IMR-90 (cell line): ENCODE measurements at places on chromosomes 1 and 21.

DNA sequence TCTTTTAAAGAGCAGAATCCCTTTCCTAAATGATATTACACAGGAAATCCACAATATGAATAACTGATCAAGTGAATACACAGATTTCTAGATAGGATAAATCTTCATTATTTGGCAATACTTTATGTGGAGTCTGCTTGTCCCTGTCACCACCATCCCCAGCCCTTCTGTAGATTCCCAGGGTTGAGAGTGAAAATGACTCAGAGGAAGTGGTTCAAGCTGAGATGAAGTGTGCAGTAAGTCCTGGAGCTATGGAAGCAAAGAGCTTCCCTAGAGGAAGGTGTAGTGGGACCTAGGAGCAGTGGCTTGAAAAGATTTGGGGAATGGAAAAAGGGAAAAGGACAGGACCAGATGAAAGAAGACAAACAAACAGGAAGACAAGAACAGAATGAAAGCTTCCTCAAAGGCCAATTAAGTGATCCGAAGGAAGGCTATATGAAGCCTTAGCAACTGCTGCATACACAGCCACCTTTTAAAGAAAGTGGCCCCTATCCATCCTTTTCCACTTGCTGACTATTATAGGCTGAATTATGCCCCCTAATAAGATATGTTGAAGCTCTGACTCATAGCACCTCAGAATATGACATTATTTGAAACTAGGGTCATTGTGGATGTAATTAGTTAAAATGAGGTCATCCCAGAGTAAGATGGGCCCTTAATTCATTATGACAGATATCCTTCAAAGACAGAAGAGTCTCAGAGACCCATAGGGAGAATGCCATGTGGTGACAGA, 96.5 kb upstream of the CAMK1G start:
- DNase-seq = peak; percentile 10

- DNase-seq = no peak
Observed at GRCh38 chr1:197910120-197910991, 6.8 kb upstream of the LHX9 start.

- no peak for DNase-seq
Observed at GRCh38 chr1:208433086-208433485, 188.9 kb upstream of the PLXNA2 start.

- no peak for DNase-seq
Observed at GRCh38 chr21:32878661-32879060, 107.1 kb upstream of the PAXBP1 start.

- DNase-seq = no peak
Observed at GRCh38 chr1:198042168-198042567, 114.6 kb upstream of the NEK7 start.

GRCh38 chr1:116092752-116093489, 18.3 kb upstream of the MAB21L3 start:
- DNase-seq = no peak

- no peak for DNase-seq
Observed at GRCh38 chr1:18118078-18118477, 10.5 kb downstream of the IGSF21 start.

DNA sequence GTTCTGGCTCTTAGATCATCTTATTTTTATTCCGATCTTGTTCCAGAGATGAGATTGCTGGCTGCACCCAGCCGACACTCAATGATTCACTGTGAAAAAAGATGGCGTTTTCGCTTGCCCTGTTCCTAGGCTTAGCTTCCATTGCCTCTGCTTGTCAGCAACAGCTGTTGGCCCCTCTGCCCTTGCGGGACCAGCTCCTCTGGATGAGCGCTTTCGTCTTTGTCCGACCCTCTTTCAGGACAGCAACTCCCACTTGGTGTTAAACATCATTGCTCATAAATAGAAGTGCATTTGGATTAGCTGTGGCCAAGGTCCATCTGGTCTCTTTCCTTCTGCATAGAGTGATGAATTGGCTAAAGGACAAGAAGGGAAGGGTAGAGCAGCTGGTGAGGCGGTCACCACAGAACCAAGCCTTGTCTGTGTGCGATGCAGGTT, 43.5 kb upstream of the SCCPDH start:
- DNase-seq = peak; percentile 5

GRCh38 chr1:110240476-110241210, 30.5 kb downstream of the KCNC4 start:
- DNase-seq = no peak

- no peak for DNase-seq
Observed at GRCh38 chr1:94350350-94350924, 67.8 kb upstream of the ABCD3 start.

- peak; percentile 82 for DNase-seq
Observed at GRCh38 chr1:40736085-40736531, 44.6 kb downstream of the NFYC start.

GRCh38 chr1:180912801-180913565, at the start of gene KIAA1614:
Gene KIAA1614 (plus strand): TSS chr1:180912897. CDS start chr1:180913244, 347 bp downstream.
- peak; percentile 39 for DNase-seq

GRCh38 chr21:44092211-44092610, 15.0 kb upstream of the PWP2 start:
- no peak for DNase-seq

DNA sequence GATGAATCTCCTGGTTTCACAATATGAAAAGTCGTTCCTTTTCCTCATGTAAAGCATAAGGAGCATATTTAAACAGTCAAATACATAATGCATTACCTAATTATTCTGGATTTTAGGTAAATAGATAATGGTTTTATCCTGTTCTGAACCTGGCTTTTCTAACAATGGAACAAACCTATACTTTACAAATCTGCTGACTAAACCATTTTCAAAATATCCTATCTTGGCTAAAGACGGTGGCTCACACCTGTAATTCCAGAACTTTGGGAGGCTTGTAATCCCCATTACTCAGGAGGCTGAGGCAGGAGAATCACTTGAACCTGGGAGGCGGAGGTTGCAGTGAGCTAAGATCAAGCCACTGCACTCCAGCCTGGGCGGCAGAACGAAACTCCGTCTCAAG, 2.9 kb downstream of the SMIM12 start:
- no peak for DNase-seq

- DNase-seq = peak; percentile 38
Observed at GRCh38 chr1:222792744-222793143, 22.1 kb upstream of the DISP1 start.

DNA sequence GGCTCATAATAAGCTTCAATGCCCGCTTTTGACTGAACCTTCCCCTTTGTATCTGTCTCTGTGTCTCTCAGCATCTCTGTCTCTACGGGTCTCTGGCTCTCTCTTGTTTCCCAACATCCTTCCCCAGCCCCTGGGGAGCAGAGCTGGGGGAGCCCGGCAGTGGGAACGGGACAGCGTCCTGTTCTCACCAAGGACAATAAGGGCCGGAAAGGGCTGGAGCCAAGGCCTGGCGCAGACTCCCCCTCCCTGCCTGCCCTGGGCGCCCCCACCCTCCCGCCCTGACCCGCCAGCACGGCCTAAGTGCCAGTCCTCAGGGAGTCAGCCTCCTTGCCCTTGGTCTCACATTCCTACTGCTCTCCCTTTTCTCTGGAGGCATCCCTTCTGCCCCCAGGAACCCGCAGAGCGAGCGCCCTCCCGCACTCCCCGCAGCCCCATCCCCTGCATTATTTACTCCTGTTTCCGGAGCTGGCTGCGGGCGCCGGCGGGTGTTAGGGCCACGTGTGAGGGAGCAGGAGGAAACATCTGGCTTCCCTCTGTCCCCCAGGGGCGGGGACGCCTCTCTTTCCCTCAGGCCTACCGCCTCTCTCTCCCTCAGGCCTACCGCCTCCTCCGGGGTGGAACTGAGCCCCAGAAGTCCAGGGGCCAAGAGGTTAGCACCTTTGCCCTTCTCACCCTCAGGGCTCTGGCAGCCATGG, 6.5 kb downstream of the KRTCAP2 start:
- no peak for DNase-seq

GRCh38 chr1:248807067-248807737, 18.5 kb downstream of the SH3BP5L start:
- DNase-seq = peak; percentile 39

GRCh38 chr21:38960251-38960650, 154.5 kb downstream of the ETS2 start:
- no peak for DNase-seq

DNA sequence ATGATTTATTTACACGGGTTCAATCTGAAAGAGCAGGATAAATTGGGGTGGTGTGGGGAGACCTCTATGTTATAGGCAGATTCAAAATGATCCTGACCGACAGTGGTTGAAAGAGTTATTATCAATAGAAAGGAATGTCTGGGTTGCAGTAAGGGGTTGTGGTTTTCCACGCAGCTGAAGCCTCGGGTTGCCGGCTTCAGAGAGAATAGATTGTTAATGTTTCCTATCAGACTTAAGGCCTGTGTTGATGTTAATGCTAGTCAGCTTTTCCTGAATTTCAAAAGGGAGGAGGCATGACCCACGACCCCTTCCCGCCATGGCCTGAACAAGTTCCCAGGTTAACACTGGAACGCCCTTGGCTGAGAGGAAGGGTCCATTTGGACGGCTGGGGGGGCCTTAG, 2.2 kb upstream of the UBE2J2 start:
- DNase-seq = peak; percentile 59

- DNase-seq = no peak
Observed at GRCh38 chr1:114092186-114093062, 61.2 kb downstream of the SYT6 start.

GRCh38 chr1:22318279-22318981, 133.2 kb upstream of the ZBTB40 start:
- no peak for DNase-seq

DNA sequence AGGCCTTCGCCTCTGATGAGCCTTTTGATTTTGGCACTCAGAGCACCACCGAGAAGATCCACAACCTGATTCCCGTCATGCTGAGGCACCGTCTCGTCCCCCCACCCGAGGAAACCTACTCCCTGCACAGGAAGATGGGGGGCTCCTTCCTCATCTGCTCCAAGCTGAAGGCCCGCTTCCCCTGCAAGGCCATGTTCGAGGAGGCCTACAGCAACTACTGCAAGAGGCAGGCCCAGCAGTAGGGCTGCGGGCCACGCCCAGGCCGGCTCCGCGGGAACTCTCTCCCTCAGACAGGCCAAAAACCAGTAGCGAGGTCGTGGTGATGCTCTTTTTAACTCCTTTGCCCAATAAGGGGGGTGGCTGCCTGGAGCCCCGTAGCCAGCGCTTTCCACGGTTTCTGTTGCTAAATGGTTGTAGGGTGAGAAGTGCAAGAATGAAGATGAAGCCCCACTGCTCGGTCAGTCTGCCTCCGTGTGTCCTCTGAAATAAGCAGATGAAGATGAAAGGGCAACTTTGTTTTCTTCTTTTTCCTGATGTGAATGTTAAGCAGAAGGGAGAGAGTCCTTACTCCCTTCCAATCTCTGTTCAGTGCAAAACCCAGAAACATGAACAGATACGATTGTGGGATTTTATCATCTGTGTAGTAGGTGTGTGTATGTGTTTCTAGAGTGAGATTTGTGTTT, 46.5 kb downstream of the COQ8A start:
- DNase-seq = no peak

GRCh38 chr1:230301322-230301721, 124.8 kb downstream of the PGBD5 start:
- DNase-seq = no peak

DNA sequence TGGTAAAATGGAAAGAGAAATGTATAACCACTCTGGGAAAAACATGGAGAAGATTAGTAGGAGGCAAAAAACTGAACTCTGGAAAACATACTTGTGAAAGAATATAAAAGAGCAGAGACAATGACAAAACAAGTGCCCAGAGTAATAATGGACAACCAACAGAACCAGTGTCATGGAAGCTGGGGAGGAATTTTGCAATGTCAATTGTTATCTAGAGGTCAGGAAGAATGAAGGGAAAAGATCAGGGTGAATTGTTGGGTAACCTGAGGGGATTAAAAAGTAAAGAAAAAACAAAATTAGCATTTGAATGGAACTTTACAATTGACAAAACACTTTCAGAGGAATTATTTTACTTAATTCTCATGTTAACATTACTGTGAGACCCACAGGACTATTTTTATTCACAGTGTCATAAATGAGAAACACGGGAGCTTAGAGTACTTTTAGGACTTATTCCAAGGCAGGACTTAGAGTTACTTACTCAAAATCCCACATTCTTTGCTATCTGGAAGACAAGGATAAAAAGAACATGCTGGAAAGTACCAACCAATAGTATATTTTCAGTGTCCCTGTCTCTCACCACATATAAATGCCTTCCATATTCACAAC, 19.5 kb downstream of the JAM2 start:
- DNase-seq = no peak

DNA sequence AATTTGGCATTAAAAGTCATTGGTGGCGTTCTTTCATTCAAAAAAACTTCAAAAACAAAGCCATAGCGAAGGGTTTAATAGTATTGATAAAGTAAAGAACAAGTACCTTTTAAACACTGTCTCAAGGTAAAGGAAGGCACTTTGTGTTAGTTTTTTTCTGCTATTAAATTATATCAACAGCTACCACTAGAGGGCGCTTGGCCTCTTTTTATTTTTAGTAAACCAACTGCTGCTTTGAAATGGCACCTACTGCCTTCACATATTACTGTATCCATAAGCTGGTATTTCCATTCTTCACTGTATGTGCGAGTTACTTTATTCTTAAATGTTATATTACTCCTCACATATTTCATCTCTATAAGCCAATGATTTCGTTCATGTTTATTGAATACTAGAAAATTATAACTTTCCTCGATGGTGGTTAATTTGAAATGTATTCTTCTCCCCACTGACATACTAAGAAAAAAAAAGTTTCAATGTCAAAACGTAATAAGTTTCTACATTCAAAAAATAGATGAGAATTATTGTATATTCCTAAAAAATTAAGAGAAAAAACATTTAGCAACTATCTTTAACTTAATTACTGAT, 125.7 kb upstream of the CXADR start:
- DNase-seq = peak; percentile 59

DNA sequence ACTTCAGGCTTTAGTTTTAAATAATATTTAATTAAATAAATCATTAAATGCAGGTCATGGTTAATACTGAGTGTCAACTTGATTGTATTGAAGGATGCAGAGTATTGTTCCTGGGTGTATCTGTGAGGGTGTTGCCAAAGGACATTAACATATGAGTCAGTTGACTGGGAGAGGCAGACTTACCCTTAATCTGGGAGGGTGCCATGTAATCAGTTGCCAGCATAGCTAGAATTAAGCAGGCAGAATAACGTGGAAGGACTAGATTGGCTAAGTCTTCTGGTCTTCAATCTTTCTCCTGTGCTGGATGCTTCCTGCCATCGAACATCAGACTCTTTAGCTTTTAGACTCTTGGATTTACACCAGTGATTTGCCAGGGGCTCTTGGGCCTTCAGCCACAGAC, 85.3 kb downstream of the MAP3K21 start:
- no peak for DNase-seq

- no peak for DNase-seq
Observed at GRCh38 chr1:212651977-212652376, 43.4 kb downstream of the ATF3 start.

- peak; percentile 100 for DNase-seq
Observed at GRCh38 chr1:85297855-85298629, 21.6 kb upstream of the BCL10 start.

GRCh38 chr1:25473653-25474225, 43.0 kb downstream of the MACO1 start:
- no peak for DNase-seq

- DNase-seq = peak; percentile 57
Observed at GRCh38 chr21:27831816-27832569, 865.1 kb upstream of the ADAMTS5 start.

GRCh38 chr1:38746402-38746935, 113.1 kb downstream of the RRAGC start:
- no peak for DNase-seq

- no peak for DNase-seq
Observed at GRCh38 chr1:37765916-37766664, 1.2 kb upstream of the EPHA10 start.

- DNase-seq = no peak
Observed at GRCh38 chr1:7989762-7990428, 28.4 kb downstream of the PARK7 start.

GRCh38 chr1:97505289-97505688, 415.5 kb downstream of the DPYD start:
- no peak for DNase-seq
